ENCODE measurements at places on chromosomes 1 and 21.

- DNase-seq, result peak; percentile 54
Measured at GRCh38 chr1:234970731-234971476, 157.7 kb downstream of the TOMM20 start.

GRCh38 chr1:16243215-16243610 is 6.2 kb upstream of the CPLANE2 start:
- no peak for DNase-seq

DNA sequence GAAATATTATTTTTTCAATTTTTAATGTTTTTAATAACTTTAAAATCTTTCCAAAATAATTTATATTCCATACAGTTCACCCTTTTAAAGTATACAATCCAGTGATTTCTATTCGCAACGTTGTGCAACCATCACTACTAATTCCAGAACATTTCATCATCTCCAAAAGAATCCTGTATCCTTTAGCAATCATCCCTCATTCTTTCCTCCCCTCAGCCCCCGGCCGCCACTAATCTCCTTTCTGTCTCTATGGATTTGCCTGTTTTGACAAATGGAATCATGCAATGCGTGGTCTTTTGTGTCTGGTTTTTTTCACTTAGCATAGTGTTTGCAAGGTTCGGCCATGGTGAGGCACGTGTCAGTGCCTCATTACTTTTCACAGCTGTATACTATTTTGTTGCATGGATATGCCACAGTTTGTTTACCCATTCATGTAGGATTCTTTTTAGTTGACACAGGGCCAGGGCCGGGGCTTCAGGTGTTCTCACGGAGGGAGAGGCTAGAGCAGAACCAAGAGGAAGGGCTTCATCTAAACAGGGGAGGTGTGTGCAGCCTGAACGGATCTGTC is 40.6 kb upstream of the ZBTB40 start:
- DNase-seq, result no peak

GRCh38 chr21:39153842-39154241 is 29.4 kb downstream of the PSMG1 start:
- DNase-seq, result no peak

GRCh38 chr21:43703035-43703880 is 15.7 kb upstream of the PDXK start:
- DNase-seq, result no peak

DNA sequence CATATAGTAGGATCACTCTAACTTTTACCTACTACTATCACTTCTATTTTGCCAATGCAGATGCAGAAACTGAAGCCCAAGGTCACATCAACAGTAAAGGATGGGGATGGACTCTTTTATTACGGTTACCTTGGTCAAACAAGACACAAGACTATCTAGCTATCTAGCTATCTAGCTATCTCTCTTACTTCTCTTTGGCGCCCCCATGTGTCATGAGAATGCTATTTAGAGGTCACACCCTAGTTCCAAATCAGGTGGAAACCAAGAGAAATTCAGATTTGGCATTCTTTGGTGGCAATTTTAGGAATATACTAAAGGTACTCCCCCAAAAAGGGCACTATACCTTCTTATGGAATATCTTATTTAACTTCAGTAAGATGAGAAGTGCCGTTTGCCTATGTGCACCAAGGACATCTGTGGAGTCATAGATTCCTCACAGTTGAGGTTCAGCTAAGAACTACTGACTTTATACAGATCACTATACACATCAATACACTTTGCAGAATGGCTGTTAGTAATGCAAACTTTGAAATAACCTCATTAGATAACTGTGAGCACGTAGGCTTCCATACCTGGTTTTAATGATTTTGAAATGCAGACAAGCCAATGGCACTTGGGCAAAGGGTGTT is 6.7 kb downstream of the ZNF648 start:
- no peak for DNase-seq

DNA sequence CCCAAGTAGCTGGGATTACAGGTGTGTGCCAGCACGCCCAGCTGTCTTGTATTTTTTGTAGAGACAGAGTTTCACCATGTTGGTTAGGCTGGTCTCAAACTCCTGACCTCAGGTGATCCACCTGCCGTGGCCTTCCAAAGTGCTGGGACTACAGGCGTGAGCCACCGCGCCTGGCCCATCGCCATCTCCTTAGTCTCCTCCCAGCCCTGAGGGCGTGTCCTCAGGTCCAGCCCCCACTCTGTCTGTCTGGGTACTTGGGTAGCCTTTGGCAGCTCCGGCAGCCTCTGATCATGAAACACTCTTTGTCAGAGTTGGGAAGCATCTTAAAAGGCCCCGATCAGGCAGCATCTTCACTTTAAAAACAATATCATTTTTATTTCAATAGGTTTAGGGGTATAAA is 90.3 kb upstream of the DISP3 start:
- DNase-seq, result no peak

Data from urothelium cell line (cell line).